ENCODE measurements at places on chromosomes 4 and X. TPM values are rescaled to one million over a fixed set of nuclear protein-coding genes. Genes with fewer than 3 reads are reported as not detected.
A peak's percentile ranks its signal among the peaks of the same experiment; 100 is the strongest.

DNA sequence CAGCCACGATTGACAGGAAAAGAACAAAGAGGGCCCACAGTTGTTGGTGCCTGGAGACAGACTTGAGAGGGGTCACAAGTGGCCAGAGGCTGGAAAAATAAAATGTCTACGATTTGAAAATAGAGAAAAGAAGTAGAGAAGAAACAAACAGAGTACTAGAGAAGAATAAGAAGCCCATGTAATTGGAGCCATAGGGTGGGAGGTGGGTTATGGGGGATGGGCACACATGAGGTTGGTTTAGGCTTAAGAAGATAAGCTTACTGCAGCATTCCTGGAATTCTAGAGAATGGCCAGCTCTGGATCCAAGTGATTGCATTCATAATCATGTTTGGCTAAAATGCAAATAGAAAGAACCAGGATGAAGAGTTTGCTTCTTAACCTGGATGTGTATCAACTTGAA is 210.7 kb downstream of the MAML3 start:
- no peak for DNase-seq

GRCh38 chr4:77927991-77928925 is 65.6 kb downstream of the MRPL1 start:
- DNase-seq: no peak

DNA sequence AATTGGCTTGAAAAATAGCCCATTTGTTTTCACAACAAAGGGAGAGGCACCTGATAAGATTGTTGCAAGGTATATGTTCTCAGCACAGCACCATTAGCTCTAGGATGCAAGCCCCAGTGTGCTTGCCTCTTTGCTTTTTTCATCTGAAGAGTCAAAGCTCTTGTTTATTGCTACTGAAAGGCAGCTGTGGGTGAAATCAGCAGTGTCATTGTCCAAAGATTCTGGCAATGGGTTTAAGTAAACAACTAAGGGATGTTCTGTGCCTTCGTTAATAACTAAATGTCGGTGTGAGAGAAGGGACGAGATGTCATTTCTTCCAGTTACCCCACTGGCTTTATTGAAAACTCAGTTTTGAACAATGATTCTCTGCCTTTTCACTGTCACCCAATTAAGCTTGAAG is 567.7 kb downstream of the KCNIP4 start:
- no peak for DNase-seq

The DGAT2L6 gene
- total RNA-seq: not detected

DNA sequence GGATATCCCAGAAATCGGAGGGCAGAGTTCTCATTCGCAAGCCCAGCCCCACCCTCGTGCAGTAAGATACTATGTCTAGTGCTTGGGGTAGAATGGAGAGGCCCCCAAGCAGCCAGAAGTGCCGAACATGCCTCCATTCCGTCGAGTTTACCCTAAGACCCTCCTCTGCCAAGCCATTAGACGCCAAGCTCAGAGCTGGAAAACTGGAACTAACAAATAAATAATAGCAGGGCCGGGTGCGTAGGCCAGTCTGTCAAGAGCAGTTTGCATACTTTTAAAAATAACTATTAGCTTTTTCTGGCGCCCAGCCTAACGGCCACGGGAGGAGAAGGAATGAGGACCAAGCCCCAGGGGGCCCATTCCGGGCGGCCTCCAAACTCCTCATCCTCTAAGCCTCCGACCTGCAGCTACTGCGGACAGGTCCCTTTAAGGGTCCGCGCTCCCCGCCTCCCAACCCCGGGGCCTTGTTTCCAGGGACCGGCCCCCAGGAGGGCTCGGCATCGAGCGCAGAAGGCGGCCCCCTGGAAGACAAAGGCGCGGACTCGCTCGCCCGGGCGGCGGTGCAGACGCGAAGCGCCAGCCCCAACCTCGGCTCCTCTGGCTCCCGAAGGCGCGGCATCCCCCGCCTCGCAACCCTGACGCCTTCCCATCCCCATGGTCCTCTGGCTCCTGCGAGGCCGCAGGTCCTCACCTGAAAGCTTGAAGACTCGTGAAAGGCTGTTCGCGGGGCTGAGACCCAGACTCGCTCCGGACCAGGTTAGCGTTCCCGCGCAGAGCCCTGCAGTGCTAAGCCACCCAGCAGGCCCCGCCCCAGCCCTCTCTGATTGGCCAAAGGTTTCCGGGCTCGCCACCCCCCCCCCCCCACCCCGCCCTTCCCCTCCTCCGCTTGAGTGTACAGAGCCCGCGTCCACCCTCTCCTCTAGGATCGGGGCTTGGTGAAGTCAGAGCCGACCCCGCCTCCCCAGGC is at the start of gene TMSB15A:
Gene TMSB15A, minus strand, starts transcription at position 765 of the 967 bp plus-strand sequence.
- no peak for DNase-seq

The LUZP4 gene
- total RNA-seq: not detected

The ALG13 gene
- 50.0 TPM for total RNA-seq

DNA sequence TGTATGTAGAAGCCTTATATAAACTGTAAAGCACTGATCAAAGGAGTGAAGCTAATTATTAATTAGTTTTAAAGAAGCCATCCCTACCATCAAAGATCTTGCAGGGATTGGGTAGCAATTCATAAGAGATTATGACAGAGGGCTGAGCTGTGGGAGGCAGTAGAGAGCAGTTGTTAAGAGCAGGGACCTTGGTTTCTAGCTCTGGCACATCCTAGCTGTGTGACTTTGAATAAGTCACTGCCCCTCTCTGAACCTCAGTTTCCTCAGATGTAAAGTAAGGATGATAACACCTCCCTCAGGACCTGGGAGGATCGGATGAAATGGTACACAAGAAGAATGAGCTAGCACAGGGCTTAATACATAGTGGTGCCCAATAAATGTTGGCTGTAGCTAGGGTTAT is 45.4 kb downstream of the APLN start:
- DNase-seq: no peak

DNA sequence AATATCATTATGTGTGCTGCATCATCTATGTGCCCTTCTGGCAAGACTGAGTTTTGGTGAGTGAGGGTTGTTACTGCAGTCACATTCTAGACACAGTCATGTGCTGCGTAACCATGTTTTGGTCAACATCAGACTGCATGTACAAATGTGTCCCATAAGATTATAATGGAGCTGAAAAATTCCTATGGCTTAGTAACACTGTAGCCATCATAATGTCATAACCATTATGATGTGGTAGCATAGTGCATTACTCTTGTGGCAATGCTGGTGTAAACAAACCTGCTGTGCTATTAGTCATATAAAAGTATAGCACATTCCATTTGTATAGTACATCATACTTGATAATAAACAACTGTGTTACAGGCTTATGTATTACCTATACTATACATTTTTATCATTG is 198.1 kb upstream of the NUDT6 start:
- DNase-seq: peak; percentile 76

The FGFR3 gene
- 8.2 TPM for total RNA-seq

The SPON2 gene
- total RNA-seq: 1.8 TPM

DNA sequence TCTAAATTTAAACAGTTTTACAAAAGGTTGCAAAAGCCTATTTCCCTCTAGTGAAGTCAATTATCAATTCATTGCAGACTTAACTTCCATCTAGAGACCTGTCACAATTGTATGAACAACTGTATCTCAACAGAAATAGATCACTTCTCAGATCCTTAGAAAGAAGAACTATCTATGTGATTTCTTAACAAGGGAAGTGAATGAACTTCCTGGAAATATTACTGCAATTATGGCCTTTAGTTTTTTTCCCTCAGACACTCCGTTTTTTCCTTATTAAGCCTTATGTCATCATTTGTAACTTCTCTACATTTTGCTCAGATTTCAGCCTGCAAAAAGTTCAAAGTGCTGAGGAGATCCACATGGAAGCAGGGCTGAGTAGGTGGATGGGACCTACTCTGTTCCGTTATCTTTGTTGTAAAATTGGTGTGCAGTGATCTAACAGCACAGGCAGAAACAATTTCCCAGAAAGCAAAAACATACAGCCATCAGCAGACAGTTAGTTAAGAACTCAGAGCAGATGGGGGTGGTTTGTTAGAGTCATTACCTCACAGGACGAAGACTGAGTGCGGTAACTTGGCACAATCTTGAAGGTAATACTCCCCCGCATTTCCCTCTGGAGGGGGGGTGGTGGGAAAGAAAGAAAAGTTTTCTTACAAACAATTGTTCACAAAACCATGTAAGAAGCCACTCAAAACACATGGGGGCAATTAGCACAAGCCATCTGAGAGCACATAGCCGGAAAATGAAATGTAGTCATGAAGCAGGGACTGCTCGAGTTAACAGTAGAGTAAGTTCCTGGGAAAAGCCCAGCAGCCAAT is 112.3 kb downstream of the NYX start:
- no peak for DNase-seq

- DNase-seq: no peak
Measured at GRCh38 chr4:152045807-152046571, 285.2 kb upstream of the GATB start.

The SSX5 gene
- total RNA-seq: not detected

- no peak for DNase-seq
Measured at GRCh38 chr4:152070854-152071253, 310.0 kb upstream of the GATB start.

The OPN1MW gene
- not detected for total RNA-seq

The AFF1 gene
- 23.9 TPM for total RNA-seq

GRCh38 chrX:150352581-150352980 is 10.5 kb upstream of the MAMLD1 start:
- no peak for DNase-seq

The DMD gene
- 2.2 TPM for total RNA-seq

- DNase-seq: no peak
Measured at GRCh38 chr4:58646126-58646525, 1535.9 kb upstream of the IGFBP7 start.

The RPS6KA6 gene
- total RNA-seq: 0.05 TPM

GRCh38 chrX:154495472-154495922 is 5.1 kb upstream of the SLC10A3 start:
- DNase-seq: no peak

DNA sequence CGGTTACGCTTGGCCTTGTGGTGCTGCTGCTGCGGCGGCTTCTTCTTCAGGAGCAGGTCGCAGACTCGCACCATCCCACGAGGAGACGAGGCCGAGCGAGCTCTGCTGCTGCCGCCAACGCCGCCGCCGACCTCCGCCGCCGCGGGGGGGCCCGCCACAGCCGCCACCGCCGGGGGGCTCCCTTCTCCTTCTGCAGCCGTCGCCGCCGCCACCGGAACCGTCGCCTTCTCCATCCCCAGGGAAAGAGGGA is 237 bp downstream of the ANKRD17 start:
- no peak for DNase-seq

The SPANXA2 gene
- total RNA-seq: not detected

The MAGEA11 gene
- not detected for total RNA-seq

DNA sequence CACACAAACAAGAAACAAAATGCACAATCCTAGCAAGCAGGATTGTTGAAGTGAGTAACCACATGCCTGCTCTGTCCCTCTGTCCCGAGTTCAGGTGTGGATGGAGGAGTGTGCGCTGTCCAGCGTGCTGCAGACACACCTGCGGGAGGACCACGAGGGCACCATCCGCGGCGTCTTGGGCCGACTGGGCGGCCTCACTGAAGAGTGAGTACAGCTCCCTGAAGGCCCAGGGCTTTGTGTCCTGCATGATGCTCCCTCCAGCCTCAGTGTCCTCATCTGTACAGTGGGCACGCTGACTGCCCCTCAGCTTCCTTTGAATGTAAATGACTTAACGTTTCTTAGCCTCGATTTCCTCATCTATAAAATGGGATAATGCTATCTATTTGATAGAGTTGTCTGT is 82.5 kb downstream of the EVC start:
- DNase-seq: no peak

- no peak for DNase-seq
Measured at GRCh38 chr4:2652415-2653160, 103.5 kb downstream of the TNIP2 start.

The TECRL gene
- not detected for total RNA-seq

The GAGE12D gene
- not detected for total RNA-seq

DNA sequence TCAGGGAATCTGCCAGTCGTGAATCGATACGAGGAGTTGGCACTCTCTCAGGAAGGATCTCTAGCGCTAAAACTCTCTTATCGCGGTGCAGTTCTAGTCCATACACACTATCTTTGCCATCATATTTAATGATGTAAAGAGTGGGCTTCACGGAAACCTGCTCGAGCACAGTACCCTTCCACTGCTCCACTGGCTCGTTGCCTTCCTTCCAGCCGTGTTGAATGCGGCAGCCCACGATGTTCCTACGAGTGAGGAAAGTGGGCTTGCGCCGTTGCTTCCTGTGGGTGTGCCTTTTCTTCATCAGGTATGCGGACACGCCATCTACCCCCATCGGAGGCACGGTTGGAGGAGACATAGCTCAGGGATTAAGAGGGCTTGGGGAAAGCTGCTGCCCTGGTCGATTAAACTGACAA is 661 bp downstream of the SPIN4 start:
- DNase-seq: no peak

DNA sequence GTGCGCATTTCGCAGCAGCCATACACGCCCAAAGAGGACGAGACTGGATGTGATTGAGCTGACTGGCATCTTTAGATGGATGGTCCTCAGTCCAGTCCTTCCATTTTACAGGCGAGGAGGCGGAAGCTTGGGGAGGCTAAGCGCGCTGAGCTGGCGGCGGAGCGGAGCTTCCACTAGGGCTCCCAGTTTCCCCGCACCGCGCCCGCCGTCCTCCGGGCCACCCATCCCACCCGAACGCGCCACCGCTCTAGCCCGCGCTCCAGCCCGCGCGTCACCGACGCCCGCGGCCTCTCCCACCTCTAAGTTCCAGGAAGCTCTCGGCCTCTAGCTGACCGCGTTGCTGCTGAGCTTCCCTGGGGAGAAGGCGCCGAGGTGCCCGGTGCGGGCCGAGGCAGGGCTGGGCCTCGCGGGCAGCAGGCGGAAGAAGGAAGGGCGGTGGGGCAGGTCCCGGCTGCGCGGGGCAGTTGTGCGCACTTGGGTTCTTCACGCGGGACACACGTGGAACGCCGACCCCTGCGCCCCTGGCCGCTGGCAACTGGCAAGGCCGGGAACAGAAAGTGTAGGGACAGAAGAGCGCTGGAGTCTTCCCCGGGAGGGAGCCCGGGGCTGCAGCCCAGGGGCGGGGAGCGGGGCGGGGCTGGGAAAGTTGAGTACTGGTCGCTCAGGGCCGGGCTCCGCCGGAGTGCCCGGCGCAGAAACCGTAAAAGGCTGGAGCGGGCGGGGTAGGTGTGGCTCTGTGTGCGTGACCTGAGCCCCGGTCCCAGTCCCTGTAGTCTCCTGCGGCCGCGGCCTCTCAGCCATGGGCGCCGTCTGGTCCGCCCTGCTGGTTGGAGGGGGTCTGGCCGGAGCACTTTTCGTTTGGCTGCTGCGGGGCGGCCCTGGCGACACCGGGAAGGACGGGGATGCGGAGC is at the start of gene STBD1:
Gene STBD1, plus strand, starts transcription at position 763 of the 911 bp plus-strand sequence. Its CDS starts 37 bp downstream, at position 800.
- DNase-seq: no peak

The ADGRG4 gene
- total RNA-seq: not detected

The KIAA0232 gene
- total RNA-seq: 20.2 TPM

The MFAP3L gene
- 7.9 TPM for total RNA-seq

DNA sequence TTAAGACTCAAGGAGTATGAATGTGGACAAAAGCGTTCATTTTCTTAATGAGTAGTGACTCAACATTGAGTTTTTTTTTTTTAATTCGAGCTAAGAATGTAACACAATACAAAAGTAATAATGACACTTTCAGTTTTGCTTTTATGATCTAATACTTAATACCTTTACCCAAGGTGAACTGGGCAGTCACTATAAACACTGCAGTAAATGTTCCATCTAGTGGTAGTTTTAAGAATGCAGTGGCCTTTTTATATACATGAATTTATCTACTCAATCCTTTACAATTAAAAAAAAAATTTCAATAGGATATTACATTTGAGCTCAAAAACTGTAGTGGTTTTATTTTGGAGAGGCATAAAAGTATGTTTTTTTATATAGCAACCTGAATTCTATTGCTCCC is 33.9 kb downstream of the PDK3 start:
- DNase-seq: no peak

GRCh38 chr4:48939785-48940184 is 33.2 kb upstream of the OCIAD2 start:
- DNase-seq: peak; percentile 82

The TLR8 gene
- not detected for total RNA-seq

The CTAG1A gene
- total RNA-seq: not detected

- no peak for DNase-seq
Measured at GRCh38 chr4:182093431-182093831, 149.8 kb upstream of the TENM3 start.

All from Panc1 (cell line).